Sigmoid colon (tissue), 7 donors: ENCODE measurements at places on chromosomes 1 and 21. TPM values are rescaled to one million over a fixed set of nuclear protein-coding genes. Genes with fewer than 3 reads are reported as not detected.
A peak's percentile ranks its signal among the peaks of the same experiment; 100 is the strongest.

GRCh38 chr1:63739452-63739851 is 34.4 kb upstream of the ROR1 start:
- no peak for DNase-seq

GRCh38 chr1:209587789-209588188 is 4.3 kb downstream of the CAMK1G start:
- DNase-seq = no peak

GRCh38 chr1:41380195-41380594 is 19.0 kb downstream of the FOXO6 start:
- peak; percentile 62 for DNase-seq

The LCK gene
- total RNA-seq = 0.49 TPM

DNA sequence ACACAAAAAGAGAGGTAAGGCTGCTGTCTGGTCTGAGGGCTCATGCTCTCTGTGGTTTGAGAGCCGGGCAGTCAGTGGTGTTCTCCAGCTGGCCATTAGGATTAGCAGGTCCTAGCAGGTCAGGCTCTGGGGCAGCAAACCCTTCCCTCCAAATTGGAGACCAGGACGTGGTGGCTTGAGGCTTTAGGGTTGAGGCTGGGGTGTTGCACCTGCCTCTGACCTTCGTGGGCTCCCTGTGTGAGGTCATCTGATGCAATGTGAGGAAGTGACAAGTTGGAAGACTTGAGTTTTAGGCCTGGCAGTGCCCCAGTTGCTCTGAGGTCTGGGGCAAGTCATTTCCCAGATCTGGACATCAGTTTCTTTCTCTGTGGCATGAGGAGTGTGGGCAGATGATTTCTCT is 24.4 kb downstream of the SZRD1 start:
- DNase-seq = no peak

DNA sequence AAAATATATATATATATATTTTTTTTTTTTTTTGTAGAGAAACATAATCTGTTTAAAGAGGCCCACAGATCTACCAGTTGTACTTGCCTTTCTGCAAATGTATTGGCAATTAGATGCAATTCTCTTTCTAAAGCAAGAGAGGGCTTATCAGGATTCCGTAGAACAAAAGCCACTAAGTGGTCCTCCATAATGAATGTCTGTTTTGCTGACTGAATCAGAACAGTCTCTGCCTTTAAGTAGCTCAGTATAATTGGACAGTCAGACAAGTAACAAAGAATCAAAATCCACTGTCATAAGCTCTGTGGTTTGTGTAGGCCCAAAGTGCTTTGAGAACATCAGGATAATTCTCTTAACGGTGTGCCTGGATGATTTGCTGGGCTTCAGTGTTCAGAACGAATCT is 17.3 kb downstream of the SARS1 start:
- DNase-seq = no peak

DNA sequence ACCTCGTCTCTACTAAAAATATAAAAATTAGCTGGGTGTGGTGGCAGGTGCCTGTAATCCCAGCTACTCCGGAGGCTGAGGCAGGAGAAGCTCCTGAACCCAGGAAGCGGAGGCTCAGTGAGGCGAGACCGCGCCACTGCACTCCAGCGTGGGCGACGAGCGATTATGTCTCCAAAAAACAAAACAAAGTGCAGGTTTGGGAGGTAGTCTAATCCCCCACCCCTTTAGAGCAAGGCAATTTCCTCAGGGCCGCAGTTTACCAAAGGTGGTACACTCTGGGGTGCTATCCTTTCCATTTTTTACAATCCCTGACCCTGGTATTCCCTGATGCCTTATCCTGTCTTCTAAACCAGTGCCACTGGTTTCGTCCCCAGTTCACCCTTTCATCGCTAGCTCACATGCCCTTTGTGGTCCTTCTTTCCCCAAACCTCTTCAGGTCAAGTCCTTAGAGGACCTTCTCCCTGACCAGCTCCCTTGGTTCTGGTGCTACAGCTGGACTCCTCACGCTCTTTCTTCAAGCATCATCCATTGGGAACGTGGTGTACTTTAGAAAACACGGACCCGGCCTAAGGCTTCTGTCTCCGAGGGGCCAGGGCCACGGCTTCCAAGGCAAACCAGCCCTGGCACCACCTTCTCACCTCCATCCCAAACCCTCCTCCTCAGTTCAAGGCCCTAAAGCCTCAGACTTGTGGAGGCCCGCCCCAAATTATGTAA is 873 bp downstream of the IFT25 start:
- DNase-seq = no peak
